ENCODE measurements at places on chromosomes 13 and 19. TPM values are rescaled to one million over a fixed set of nuclear protein-coding genes. Genes with fewer than 3 reads are reported as not detected.

The C2CD4C gene
- total RNA-seq: not detected

The HIPK4 gene
- 0.07 TPM for total RNA-seq

The GIPR gene
- total RNA-seq: 0.62 TPM

The LMTK3 gene
- 0.88 TPM for total RNA-seq

- no peak overlapping the region for H3K4me3 ChIP-seq
- H3K4me1 ChIP-seq: no peaks in the 10 kb centered on the region
- peaks cover 6% of the 10 kb centered on the region for H3K36me3 ChIP-seq
- DNase-seq: no peak
- no peak overlapping the region for H3K27ac ChIP-seq
Measured at GRCh38 chr19:41584260-41584810, 8.4 kb downstream of the CEACAM21 start.

DNA sequence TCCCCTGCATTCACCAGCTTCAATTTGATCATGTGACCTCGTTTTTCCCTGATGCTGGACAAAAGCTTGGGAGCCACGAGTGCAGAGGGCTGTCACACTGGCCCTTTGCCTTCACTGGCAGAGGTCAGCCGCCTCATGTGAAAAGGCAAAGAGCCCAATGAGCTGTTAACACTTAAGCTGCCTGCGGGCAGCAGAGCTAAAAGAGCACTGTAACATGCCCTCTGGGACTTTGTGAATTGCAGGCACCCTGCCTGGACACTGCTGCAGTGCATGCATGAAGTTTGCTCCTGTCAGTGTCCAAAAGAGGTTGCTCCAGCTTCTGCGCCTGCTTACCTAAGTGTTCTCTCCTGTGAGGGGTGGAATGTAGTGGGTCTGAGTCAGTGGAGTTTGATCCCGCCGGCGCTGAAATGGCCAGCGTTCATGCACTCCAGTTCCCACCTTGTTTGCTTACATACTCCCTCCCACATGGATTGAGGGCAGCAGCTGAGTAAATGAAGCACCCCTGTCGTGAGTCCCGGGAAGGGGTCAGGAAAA is 193.7 kb downstream of the RFC3 start:
- no peak for DNase-seq
- peaks cover 4% of the 10 kb centered on the region for H3K27me3 ChIP-seq
- H3K27ac ChIP-seq: no peak overlapping the region
- no peaks in the 10 kb centered on the region for H3K4me1 ChIP-seq
- no peak overlapping the region for H3K4me3 ChIP-seq
- no peaks in the 10 kb centered on the region for H3K36me3 ChIP-seq

- H3K4me1 ChIP-seq: peaks cover 37% of the 10 kb centered on the region
- H3K4me3 ChIP-seq: no peak overlapping the region
- peak; percentile 45 for DNase-seq
- H3K36me3 ChIP-seq: no peaks in the 10 kb centered on the region
- H3K27me3 ChIP-seq: peaks cover 2% of the 10 kb centered on the region
Measured at GRCh38 chr19:5985098-5985783, 7.3 kb upstream of the RANBP3 start.

DNA sequence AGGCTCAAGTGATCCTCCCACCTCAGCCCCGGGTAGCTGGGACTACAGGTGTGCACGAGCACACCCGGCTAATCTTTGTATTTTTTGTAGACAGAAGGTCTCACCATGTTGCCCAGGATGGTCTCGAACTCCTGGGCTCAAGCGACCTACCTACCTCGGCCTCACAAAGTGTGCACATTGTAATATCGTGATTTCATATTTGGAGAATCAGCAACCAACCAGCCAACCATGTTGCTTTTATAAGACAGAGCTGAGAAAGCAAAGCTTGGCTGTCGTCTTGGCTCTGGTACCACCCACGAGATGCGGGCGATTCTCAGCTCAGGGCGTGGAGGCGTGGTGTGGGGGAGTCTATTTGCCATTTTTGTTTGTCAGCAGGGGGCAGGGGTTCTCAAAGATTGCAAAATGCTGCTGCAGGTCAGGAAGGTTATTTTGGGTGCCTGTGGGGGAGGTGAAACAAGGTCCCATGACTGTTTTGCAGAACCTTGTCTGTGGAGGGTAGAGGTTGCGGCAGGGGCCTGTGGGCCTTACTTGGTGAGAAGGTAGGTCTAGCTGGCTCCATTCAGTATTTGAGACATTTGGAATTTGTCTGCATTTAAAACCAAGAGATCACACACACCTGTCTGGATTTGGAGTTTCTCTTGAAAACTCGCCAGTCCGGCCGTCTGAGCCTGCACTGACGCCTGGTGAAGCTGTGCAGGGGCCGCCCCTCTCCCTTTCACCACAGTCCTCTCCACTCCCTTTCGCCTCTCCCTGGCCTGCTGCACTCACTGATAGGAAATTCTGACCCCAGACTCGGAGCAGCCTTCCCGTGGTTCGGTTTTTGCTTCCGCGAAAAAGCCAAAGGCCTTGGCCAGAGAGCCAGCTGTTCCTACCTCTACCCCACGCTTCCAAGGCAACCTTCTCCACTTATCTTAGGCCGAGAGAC is 15.4 kb downstream of the TNFAIP8L1 start:
- H3K27me3 ChIP-seq: no peaks in the 10 kb centered on the region
- DNase-seq: no peak
- no peak overlapping the region for H3K4me3 ChIP-seq
- H3K36me3 ChIP-seq: peaks cover 13% of the 10 kb centered on the region
- H3K4me1 ChIP-seq: no peaks in the 10 kb centered on the region

- H3K27me3 ChIP-seq: peaks cover 2% of the 10 kb centered on the region
- H3K36me3 ChIP-seq: no peaks in the 10 kb centered on the region
- H3K4me1 ChIP-seq: peaks cover 4% of the 10 kb centered on the region
- DNase-seq: no peak
- H3K27ac ChIP-seq: no peak overlapping the region
- no peak overlapping the region for H3K4me3 ChIP-seq
Measured at GRCh38 chr19:33432015-33432414, 58.5 kb downstream of the CEBPG start.

DNA sequence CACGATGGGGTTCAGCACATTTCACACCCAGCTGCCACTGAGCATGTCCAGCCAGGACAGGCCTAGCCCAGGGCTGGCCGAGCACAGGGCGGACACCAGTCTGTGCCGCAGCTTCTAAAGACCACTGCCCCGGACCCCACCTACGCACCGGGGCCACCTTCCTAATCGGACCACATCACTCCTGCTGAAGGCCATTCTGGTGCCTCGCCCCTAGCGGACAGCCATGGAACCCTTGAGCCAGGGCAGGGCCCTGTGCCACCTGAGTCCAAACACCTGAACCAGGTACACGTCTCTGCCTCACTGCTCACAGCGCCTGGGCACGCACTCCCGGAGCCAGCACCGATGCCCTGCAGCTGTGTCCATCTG is 8.4 kb upstream of the C13orf46 start:
- peaks cover 8% of the 10 kb centered on the region for H3K27me3 ChIP-seq
- no peak overlapping the region for H3K4me3 ChIP-seq
- H3K27ac ChIP-seq: no peak overlapping the region
- DNase-seq: no peak

DNA sequence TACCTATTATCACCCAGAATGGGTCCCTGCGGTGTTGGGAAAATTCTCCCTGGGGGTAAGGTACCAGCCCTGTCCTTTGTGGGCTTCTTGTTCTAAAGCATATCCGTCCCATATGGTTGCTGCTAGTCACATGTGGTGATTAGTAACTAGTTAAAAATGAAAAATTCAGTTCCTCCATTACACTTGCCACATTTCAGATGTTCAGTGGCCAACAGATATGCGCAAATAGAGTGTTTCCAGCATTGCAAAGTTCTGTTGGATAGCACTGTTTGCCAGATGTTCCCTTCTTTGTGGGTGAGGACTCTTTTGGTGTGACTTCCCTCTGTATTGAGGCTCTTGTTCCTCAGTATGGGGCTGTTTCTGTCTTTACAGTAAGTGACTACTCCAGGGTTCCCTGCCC is 3.8 kb downstream of the CNOT3 start:
- peaks cover 2% of the 10 kb centered on the region for H3K27me3 ChIP-seq
- H3K4me3 ChIP-seq: no peak overlapping the region
- peak overlapping the region; percentile 54 for H3K27ac ChIP-seq
- peaks cover 29% of the 10 kb centered on the region for H3K36me3 ChIP-seq

- H3K36me3 ChIP-seq: no peaks in the 10 kb centered on the region
- peaks cover 8% of the 10 kb centered on the region for H3K27me3 ChIP-seq
- H3K4me1 ChIP-seq: peaks cover 7% of the 10 kb centered on the region
- no peak overlapping the region for H3K27ac ChIP-seq
Measured at GRCh38 chr13:31898378-31899071, 133.0 kb upstream of the FRY start.

- no peak for DNase-seq
- no peaks in the 10 kb centered on the region for H3K36me3 ChIP-seq
- H3K27me3 ChIP-seq: no peaks in the 10 kb centered on the region
Measured at GRCh38 chr19:3096267-3096901, 2.2 kb downstream of the GNA11 start.

GRCh38 chr13:26253262-26253786 is 605 bp upstream of the CDK8 start:
- peaks cover 36% of the 10 kb centered on the region for H3K4me1 ChIP-seq
- no peaks in the 10 kb centered on the region for H3K36me3 ChIP-seq
- no peaks in the 10 kb centered on the region for H3K27me3 ChIP-seq

GRCh38 chr13:76992548-76993001 is 694 bp downstream of the CLN5 start:
- DNase-seq: peak; percentile 34
- peaks cover 5% of the 10 kb centered on the region for H3K27me3 ChIP-seq
- H3K36me3 ChIP-seq: peaks cover 12% of the 10 kb centered on the region
- peak overlapping the region; percentile 97 for H3K4me3 ChIP-seq
- peak overlapping the region; percentile 97 for H3K27ac ChIP-seq
